Adipose tissue (tissue), 3 donors: ENCODE measurements at places on chromosomes 2 and 18. TPM values are rescaled to one million over a fixed set of nuclear protein-coding genes. Genes with fewer than 3 reads are reported as not detected.

Gene LYG2
- polyA plus RNA-seq, result not detected

Gene ITGB6
- polyA plus RNA-seq, result 0.48 TPM

Gene EMX1
- polyA plus RNA-seq, result 0.10 TPM

Gene EFHD1
- polyA plus RNA-seq, result 59.5 TPM

Gene SRD5A2
- polyA plus RNA-seq, result under 0.01 TPM

Gene GCFC2
- polyA plus RNA-seq, result 11.5 TPM

Gene DSG4
- polyA plus RNA-seq, result not detected

Gene CXCR2
- 0.20 TPM for polyA plus RNA-seq

Gene PSMA8
- polyA plus RNA-seq, result not detected

Gene SLC25A52
- polyA plus RNA-seq, result not detected

Gene ARHGAP15
- polyA plus RNA-seq, result 5.6 TPM

Gene SAP130
- polyA plus RNA-seq, result 5.5 TPM

Gene IL1RL2
- 0.10 TPM for polyA plus RNA-seq

Gene MC4R
- not detected for polyA plus RNA-seq

Gene RAMP1
- polyA plus RNA-seq, result 6.3 TPM

Gene MYO5B
- polyA plus RNA-seq, result 3.3 TPM

Gene SLC19A3
- polyA plus RNA-seq, result 114 TPM

Gene SCYGR4
- polyA plus RNA-seq, result 0.22 TPM

Gene MRO
- polyA plus RNA-seq, result 0.61 TPM

Gene PSD4
- polyA plus RNA-seq, result 1.2 TPM

Gene PAX8
- polyA plus RNA-seq, result 0.22 TPM

Gene PLCL1
- 2.0 TPM for polyA plus RNA-seq

Gene SAG
- not detected for polyA plus RNA-seq

Gene ASPRV1
- 1.2 TPM for polyA plus RNA-seq

Gene PUM2
- 14.8 TPM for polyA plus RNA-seq

Gene CCDC102B
- polyA plus RNA-seq, result 4.9 TPM

Gene FOXI3
- not detected for polyA plus RNA-seq

Gene STAT4
- polyA plus RNA-seq, result 0.90 TPM

Gene MTHFD2
- polyA plus RNA-seq, result 41.0 TPM

Gene UGT1A10
- polyA plus RNA-seq, result 0.59 TPM

Gene CTNNA2
- polyA plus RNA-seq, result 0.07 TPM

Gene CSRNP3
- polyA plus RNA-seq, result 0.46 TPM

Gene SKOR2
- not detected for polyA plus RNA-seq

Gene CACNB4
- 0.21 TPM for polyA plus RNA-seq

Gene ELOA2
- not detected for polyA plus RNA-seq

Gene HOXD1
- polyA plus RNA-seq, result 0.45 TPM

Gene CDC42EP3
- 13.2 TPM for polyA plus RNA-seq

Gene POTEC
- polyA plus RNA-seq, result not detected

Gene GALNT3
- 1.0 TPM for polyA plus RNA-seq

Gene FAHD2A
- 26.7 TPM for polyA plus RNA-seq

Gene RAB3GAP1
- 19.9 TPM for polyA plus RNA-seq

Gene CNTNAP5
- 0.10 TPM for polyA plus RNA-seq

Gene CD207
- 0.22 TPM for polyA plus RNA-seq

Gene POLR1B
- 3.1 TPM for polyA plus RNA-seq
